ENCODE measurements at places on chromosomes 1 and 21.

GRCh38 chr1:173467426-173467825 is 9.7 kb upstream of the PRDX6 start:
- DNase-seq: no peak

GRCh38 chr1:23090056-23090455 is 70.8 kb downstream of the KDM1A start:
- DNase-seq: no peak

- DNase-seq: no peak
Measured at GRCh38 chr1:228163007-228163753, 2.4 kb upstream of the IBA57 start.

- DNase-seq: no peak
Measured at GRCh38 chr1:160451119-160451858, 50.9 kb downstream of the VANGL2 start.

- DNase-seq: no peak
Measured at GRCh38 chr1:117575586-117576225, 30.1 kb upstream of the TENT5C start.

DNA sequence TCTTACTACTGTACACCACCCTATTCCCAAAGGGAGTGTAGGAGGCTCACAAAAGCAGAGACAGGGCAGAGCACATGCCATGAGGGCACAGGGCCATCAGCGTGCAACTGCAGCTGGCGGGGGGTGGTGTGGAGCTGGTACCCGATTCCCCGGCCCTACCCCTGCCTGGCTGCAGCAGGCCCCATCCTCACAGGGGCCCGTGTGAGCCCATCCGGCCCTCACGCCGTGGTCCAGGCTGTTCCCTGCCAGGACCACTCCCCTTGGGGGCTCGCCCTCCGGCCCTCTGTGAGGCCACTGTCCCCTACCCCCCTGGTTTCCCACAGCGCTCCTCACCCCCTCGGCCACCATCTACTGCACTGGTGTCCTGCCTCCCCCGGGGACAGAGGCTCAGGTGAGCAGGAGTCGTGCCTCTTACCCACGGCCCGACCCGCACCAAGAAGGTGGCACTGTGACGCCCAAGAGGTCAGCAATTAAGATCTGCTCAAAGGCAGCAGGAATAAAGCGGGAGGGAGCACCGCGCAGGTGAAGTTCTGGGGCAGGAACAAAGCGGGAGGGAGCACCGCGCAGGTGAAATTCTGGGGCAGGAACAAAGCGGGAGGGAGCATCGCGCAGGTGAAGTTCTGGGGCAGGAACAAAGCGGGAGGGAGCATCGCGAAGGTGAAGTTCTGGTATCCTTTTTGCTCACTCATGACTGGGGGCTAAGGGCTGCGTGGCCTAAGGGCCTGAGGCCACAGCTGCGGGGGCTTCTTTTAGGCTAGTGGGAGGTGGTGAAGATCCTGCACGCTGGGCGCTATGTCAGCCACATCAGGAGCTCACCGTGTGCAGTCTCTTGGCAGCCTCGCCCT is 3.9 kb downstream of the POFUT2 start:
- no peak for DNase-seq

DNA sequence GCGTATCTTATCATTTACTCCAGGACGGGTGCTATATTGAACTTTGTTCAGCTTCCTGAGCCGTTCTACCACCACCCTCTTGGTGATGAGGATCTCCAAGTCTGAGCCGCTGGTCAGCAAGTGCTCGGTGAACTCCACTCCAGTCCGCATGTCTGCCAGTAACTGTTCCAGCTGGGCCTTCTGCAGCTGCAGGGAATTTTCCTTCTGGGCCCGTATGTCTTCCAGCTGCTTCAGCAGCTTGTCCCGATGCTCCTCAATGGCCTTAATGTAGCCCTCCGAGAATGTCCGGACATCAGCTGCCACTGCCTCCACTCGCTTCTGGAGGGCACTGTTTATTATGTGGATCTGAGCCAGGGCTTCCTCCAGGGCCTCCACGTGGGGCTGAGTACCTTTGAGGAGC is 3.4 kb downstream of the TRIM45 start:
- DNase-seq: no peak

GRCh38 chr1:219503604-219504003 is 109.3 kb downstream of the ZC3H11B start:
- no peak for DNase-seq

GRCh38 chr1:157249326-157249725 is 111.1 kb upstream of the ETV3 start:
- DNase-seq: no peak

DNA sequence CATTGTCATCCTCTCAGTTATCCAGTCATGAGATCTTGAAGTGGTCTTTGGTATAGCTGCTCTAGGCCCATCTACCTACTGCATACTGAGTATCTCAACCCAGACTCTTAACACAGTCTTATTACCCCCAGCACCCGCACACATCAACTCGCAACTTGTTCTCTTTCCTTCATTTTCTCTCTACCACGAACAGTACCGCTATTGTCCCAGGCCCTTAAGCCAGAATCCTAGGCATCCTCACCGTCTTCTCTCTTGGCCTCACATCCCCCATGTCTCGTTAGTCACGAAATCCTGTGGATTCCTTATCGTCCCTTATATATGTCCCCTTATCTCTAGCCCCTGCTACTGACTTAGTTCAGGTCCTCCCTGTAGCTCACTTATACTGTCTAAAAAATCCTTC is 126.4 kb downstream of the TMEM53 start:
- DNase-seq: no peak

GRCh38 chr1:23875382-23875781 is 7.3 kb upstream of the FUCA1 start:
- DNase-seq: no peak

DNA sequence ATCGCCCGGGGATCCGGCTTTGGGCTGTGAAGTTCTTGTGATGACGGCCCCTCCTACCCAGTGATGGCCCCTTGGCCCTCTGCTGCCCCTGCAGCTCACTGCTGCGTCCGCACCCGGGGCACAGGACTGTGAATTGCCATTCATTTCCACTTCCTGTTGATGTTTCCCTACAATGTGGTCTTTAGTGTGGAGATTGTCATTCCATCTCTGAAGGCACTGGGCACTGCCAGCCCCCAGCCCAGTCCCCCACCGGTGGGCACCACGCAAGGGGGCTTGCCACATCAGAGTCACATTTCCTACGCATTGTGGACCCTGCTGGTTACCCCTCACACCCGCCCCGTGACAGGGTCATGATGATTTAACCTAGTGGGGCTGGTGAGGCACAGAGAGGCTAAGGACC is 2.5 kb upstream of the MX2 start:
- no peak for DNase-seq

- DNase-seq: no peak
Measured at GRCh38 chr1:204325944-204326343, 33.8 kb downstream of the PLEKHA6 start.

- DNase-seq: no peak
Measured at GRCh38 chr1:25501235-25502058, 42.0 kb upstream of the LDLRAP1 start.

- DNase-seq: no peak
Measured at GRCh38 chr1:186980400-186980799, 151.7 kb downstream of the PLA2G4A start.

- DNase-seq: no peak
Measured at GRCh38 chr1:36816348-36816747, 218.0 kb downstream of the GRIK3 start.

- DNase-seq: no peak
Measured at GRCh38 chr1:209199822-209200221, 383.7 kb upstream of the CAMK1G start.

DNA sequence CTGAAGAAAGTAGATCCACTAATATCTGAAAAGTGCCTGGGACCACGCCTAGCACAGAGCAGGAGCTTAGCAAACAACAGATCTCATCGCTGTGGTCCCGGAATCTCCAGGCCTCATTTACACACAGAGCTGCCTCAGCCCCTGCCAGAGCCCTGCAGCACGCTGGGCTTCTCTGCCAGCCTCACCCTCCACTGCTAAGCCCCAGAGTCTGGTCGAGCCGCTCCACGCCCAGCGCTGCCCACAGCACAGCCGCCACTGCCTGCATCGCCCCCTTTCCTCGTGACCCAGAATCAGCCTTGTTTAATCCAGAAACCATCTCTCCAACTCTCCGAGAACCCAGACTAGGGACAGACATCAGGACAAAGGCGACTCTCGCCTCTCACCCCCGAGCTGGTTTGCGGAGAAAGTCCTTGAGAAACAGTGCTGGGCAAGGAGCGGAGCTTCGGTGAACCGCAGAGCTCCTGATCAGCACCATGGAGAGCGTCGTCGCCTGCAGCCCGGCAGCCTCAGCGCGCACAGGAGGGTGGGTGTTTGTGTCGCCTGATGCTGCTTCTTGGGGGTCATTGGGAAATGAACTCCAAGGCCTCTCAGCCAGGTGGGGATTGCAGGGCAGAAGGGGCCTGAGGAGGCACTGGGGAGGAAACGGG is 145.1 kb downstream of the NPHP4 start:
- DNase-seq: no peak

GRCh38 chr1:57800376-57800775 is 376.5 kb upstream of the DAB1 start:
- no peak for DNase-seq

DNA sequence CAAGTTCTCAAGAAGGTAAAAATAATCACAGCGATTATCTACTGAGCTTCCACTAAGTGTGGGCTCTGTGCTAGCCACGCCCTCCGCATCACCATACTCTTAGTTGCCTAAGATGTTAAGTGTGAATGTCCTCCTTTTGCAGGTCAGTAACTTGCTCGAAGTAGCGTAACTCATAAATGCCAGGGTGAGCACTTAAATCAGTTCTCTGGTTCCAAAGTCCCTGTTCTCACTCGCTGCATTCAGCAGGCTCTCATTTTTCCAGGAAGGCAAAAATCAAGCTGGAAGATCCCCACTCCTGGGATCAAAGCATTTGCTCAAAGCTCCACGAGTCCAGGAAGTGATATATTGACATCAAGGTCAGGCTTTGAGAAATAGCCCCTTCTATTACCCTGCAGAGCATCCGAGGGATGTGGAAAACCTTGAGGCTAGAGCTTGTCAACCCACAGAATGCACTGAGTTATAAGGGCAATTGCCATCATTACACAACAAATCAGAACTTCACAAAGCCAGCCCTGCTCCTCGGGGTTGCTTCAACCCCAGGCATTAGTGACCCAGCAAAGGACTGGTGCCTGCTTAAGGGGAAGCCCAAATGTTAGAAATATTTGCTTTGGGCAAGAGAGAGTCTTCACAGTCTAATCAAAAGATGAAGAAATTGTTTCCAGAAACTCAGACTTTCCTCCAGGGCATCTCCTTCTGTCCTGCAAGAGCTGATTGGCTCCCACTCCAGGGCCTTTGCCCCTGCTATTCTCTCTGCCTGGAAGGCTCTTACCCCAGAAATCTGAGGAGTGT is 19.5 kb downstream of the SLC30A1 start:
- DNase-seq: no peak

DNA sequence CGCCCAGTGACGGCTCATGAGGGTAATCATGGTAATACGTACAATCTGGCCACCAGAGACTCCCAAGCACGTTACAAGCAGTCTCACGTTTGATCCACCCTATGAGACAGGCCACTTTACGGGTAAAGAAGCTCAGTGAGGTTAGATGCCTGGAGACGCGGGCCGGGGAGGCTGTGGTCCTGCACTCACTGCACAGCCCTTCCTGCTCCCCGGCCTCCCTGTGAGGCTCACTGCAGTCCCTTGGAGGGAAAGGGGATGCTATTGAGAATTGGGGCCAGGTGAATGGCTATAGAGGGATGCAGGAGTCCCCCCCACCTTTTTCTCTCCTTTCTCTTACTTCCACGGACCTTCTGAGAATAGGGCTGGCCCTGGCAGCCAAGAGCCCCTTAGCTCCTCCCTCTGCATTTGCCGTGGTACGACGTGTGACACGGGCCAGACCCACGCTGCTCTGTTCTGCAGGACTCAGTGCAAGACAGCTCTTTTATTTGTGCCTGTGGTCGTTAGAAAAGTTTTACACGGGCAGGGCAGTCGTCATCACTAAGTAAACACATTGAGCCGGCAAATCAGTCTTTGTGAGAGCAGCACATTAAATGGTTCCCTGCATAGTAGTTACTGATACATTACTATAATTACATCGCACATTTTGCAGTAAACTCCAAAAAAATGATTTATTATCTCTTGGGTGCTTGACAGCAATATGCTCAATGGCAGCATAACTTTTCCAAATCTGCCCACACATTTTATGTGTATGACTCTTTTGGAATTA is 18.8 kb downstream of the KIF26B start:
- no peak for DNase-seq

DNA sequence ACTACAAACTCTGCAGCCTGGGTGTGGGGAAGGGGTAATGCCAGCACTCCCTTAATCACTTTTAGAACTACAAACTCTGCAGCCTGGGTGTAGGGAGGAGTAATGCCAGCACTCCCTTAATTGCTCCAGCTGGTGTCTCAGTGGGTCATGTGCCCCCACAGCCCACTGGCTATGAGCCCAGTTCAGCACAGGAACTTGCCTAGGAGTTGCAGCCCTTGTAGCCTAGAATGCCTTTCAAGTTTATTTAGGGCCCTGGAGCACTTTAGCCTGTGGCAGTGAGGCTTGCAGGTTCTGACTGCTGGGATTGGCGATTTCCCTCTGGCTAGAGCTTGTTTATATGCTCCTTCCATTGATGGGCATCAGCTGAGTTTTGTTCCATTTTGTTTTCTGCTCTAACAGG is 17.1 kb downstream of the VN1R5 start:
- no peak for DNase-seq

GRCh38 chr1:208349694-208350330 is 105.6 kb upstream of the PLXNA2 start:
- DNase-seq: no peak

- DNase-seq: no peak
Measured at GRCh38 chr1:205948039-205948438, 4.8 kb upstream of the SLC26A9 start.

DNA sequence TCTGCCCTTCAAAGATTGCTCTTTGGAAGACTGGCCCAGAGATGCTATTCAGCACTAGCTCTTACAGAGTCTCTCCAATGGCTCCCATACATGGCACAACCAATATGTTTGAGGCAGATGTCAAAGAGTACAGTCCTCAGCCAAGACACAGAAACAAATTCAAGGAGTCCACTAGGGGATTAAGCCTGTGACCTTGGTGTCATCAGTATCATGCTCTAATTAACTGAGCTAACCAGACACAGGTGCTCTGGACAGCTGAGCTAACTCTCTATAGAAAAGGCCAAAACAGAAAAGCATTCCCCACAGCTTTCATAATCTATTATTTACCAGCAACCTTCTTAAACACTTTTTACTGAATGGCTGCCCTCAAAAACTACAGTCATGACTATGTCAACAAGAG is 666.0 kb upstream of the PLXNA2 start:
- no peak for DNase-seq

- no peak for DNase-seq
Measured at GRCh38 chr1:200900877-200901276, 6.2 kb downstream of the INAVA start.

- DNase-seq: no peak
Measured at GRCh38 chr1:111219557-111220286, 7.8 kb upstream of the CHI3L2 start.

- no peak for DNase-seq
Measured at GRCh38 chr1:88552226-88552625, 131.8 kb upstream of the PKN2 start.
